ENCODE measurements at places on chromosomes 2 and 18. TPM values are rescaled to one million over a fixed set of nuclear protein-coding genes. Genes with fewer than 3 reads are reported as not detected.

ICA1L gene
- 96.4 TPM for total RNA-seq

TMEFF2 gene
- 55.4 TPM for total RNA-seq

ASXL3 gene
- 74.5 TPM for total RNA-seq

RELCH gene
- 86.3 TPM for total RNA-seq

NYAP2 gene
- total RNA-seq: 16.1 TPM

HRH4 gene
- total RNA-seq: 0.23 TPM

FSIP2 gene
- total RNA-seq: 2.3 TPM

SGPP2 gene
- 4.8 TPM for total RNA-seq

ARHGAP15 gene
- total RNA-seq: 3.2 TPM

SPDYA gene
- total RNA-seq: 1.2 TPM

KYNU gene
- 0.23 TPM for total RNA-seq

CRYGD gene
- total RNA-seq: 3.7 TPM

SERPINB12 gene
- not detected for total RNA-seq

DSC1 gene
- total RNA-seq: not detected

SPATA3 gene
- total RNA-seq: not detected

SFT2D3 gene
- total RNA-seq: 7.6 TPM

SRD5A2 gene
- 0.23 TPM for total RNA-seq
